ENCODE measurements at places on chromosomes 12 and 14. TPM values are rescaled to one million over a fixed set of nuclear protein-coding genes. Genes with fewer than 3 reads are reported as not detected.
A peak's percentile ranks its signal among the peaks of the same experiment; 100 is the strongest.

PIK3C2G gene
- 0.59 TPM for total RNA-seq

SOAT2 gene
- total RNA-seq, result not detected

GRCh38 chr12:103930787-103931735 lies 851 bp downstream of the HSP90B1 start:
- H3K27ac ChIP-seq, result peak overlapping the region; percentile 98
- H3K27me3 ChIP-seq, result no peaks in the 10 kb centered on the region
- peak overlapping the region; percentile 85 for H3K4me3 ChIP-seq
- peaks cover 56% of the 10 kb centered on the region for H3K4me1 ChIP-seq
- peak; percentile 52 for DNase-seq

DNA sequence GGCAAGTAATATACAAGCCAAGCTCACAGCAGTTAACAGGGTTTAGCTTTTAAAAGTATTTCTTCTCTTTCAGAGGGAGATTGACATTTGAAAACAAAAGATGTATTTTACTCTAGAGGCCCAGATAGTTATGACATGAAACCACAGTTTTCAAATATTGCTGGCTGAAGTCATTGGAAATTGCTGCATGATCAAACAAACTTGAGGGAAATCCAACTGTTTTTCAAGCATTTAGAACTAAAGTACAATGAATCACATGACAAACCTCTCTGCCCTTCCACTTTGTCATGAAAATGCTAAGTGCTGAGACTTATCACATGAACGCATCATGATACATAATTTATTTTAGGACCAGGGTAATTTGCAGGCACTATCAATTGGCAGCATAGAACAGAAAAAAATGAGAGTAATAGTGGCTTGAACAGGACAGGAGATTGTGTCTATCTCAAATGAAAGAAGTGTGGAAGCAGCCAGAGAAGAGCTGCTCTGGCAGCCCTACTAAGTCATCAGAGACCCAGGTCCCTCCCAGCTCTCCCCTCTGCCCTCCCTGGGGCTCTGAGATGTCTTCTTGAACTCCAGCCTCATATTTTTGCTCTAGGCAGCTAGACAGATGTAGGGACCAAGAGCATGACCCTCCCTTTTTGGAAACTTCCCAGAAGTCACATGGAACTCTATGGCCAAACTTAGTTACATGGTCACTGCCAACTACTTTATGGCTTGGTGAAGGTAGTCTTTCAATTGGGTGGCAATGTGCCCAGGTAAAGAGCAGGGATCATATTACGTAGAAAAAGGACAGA lies 90.1 kb upstream of the PELI2 start:
- no peaks in the 10 kb centered on the region for H3K27me3 ChIP-seq
- H3K36me3 ChIP-seq, result no peaks in the 10 kb centered on the region
- no peaks in the 10 kb centered on the region for H3K4me1 ChIP-seq
- H3K27ac ChIP-seq, result no peak overlapping the region
- H3K4me3 ChIP-seq, result no peak overlapping the region

DNA sequence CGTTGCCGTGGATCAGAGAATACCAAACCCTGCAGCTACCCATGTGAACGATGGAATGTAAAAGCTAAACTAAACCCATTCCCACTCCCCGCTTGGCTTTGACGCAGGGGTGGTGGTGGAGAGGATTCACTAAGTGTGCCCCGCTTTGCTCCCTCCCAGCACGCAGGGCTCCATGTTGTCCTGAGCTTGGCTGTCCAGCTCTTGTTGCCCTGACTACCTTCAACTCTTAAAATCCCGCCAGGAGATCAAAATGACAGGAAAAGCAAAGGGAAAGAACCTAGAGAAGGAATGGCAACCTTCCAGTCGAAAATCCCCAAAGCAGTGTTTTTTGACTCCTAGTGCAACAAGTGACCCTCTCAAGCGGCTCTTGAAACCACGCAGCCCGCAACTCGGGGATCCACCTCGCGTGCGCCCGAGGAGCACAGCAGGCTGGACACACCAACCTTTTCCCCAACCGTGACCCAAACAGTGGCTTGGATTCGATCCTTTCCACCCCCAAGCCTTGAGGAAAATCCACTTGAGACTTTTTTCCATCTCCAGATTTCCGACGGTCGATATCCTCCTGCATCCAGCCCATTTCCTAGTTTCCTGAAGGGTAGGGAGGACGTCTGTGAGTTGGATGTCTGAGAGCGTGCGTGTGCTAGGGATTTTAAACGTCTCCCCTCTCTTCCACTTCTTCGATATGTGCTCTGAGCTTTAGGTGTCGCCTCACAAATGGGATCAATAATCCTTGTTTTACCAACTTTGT lies 1.4 kb downstream of the SYT10 start:
- H3K27ac ChIP-seq, result no peak overlapping the region
- H3K4me1 ChIP-seq, result peaks cover 8% of the 10 kb centered on the region
- no peak for DNase-seq
- H3K4me3 ChIP-seq, result no peak overlapping the region
- no peaks in the 10 kb centered on the region for H3K36me3 ChIP-seq
- H3K27me3 ChIP-seq, result peaks cover 47% of the 10 kb centered on the region
